ENCODE measurements at places on chromosomes 5 and 9.

DNA sequence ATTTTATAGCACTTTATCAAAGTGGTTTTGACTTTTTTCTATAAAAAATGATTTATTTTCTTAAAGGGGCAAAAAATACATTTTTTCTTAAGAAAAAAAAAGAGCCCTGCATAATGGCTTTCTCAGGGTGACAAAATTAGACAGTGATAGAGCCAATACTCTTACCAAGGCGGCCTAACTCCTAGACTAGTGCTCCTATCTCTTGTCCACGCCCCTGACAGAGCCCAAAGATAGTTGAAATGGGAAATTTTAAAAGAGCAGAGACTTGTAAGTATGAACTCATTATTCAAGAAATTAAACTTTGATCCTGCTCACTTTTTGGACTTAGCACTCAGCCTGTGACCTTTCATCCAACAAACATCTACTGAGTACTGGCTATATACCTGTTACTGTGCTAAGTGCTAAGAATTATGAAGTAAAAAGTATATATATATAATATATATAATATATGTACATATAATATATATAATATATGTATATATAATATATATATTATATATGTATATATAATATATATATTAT is 1.2 kb downstream of the INVS start:
- no peak for DNase-seq

DNA sequence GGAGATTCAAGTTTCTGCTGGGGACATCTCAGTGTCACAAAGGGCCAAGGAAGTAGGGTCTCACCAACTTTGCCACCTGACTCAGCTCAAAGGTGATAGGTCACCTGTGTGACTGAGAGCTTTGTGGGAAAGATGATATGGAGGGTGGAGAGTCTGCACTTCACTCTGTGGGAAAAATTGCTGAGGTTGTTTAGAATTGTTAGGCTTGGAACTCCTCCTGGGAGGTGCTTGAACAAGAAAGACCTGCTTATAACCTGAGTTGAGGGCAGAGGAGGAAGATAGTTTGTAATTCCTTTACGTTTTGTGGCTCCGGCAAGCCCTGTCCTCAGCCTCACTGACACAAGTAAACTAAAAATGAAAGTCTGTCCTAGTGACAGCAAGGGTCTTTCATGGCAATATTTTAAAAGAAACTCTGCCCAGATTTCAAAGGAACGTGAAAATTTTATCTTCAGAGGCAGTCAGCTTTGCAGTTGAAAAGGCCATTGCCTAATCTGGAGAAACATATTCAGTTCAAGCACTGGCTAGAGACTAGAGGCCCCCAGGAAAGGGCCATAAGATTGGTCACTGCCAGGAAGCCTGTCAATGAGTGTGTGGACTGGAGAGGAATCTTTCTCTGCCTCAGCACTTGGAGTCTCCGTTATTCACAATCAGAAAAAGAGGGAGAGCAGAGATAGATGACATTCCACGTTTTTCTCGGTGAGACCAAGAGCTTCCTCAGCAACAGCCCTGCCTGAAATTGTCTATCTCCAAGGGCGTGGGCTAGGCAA is 23.2 kb downstream of the PCDHAC2 start:
- DNase-seq, result no peak

GRCh38 chr9:88996046-88996920 is 5.0 kb downstream of the S1PR3 start:
- DNase-seq, result no peak

DNA sequence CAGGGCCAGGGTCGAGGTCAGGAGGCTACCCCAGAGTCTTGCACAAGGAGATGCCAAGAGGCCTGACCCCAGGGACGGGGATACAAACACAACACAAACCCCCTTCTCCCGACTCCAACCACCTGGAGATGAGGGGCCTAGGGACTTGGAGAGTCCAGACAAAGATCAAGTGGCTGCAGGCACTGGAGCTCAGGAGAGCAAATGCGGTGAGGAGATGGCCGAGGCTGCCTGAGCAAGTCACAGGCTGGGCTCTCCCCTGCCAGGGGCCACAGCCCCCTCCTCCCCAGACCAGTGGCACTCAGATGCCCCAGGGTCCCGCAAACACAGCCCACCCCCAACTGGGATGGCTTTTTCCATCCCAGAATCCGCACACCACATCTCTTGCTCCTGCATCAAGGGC is 15.8 kb downstream of the SH3GLB2 start:
- no peak for DNase-seq

DNA sequence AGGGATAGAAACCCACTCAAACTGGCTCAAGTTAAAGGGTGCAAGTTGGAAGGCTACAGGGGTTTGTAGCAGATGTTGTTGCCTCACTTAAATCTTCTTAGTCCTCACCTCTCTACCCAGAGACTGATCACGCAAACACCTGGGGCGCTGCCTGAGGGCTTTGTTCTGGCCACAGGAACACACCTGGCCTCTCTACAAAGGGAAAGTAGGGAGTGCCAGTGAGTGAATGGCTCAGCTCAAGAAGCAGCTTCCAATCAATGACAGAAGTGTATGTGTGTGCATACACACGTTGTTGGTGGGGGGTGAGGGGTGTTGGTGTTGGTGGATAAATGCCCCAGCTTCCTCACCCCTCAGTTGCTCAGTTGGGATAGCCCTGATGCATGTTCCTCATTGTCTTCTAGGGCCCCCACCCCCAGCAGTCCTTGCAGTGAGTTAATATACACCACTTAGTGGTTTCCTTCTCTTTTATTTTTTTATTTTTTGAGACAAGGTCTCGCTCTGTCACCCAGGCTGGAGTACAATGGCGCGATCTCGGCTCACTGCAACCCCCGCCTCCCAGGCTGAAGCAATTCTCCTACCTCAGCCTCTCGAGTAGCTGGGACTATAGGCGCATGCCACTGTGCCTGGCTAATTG is 30.6 kb upstream of the CTNNA1 start:
- no peak for DNase-seq

- DNase-seq, result no peak
Observed at GRCh38 chr9:19496321-19497050, 87.7 kb downstream of the ACER2 start.

DNA sequence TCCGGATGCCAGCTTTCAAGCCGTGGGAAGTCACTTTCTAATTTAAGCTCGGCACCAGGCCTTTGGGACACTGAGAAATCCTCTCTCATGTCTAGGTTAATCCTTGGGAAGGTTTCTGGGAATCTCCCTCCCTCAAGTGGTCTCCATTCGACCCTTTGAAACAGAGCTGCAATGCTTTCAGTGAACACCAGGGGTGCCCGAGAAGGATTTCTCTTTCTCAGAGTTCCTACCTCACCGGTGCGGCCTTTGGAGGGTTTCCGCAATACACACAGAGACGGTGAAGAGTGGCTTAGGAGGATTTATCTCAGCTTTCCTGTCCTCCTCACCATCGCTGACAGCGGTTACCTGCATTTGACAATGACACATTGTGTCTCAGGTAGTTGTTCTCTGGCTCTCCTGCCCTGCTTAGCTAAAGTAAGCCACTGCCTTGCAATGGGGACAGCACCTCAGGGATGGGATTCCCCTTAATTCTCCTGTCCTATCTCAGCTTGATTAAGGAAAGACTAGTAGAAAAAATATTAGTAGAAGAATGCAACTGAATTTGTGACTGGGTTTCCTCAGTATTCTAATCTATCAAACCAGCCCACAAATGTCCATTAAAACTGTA is 180.6 kb downstream of the GABRG2 start:
- DNase-seq, result no peak

GRCh38 chr5:62168506-62169281 is 137.3 kb upstream of the KIF2A start:
- DNase-seq, result no peak

DNA sequence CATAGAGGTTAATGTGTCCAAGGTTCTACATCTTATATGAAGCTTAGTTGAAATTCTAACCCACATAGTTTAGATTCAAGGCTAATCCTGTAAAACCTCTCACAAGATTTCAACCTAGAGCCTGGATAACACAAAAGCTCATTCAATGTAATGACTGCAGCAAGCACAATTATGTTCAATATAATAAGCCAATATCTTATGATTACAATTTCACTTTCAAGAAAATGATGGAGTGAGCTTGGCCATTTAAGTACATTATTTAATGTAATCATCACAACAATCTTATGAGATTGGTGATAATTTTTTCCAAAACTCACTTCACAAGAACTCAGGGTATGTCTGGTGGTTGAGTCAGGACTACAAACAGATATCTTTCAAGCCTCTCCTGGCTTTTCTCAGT is 1140.8 kb upstream of the WWC1 start:
- no peak for DNase-seq

- no peak for DNase-seq
Observed at GRCh38 chr5:40518485-40518917, 161.2 kb upstream of the PTGER4 start.

DNA sequence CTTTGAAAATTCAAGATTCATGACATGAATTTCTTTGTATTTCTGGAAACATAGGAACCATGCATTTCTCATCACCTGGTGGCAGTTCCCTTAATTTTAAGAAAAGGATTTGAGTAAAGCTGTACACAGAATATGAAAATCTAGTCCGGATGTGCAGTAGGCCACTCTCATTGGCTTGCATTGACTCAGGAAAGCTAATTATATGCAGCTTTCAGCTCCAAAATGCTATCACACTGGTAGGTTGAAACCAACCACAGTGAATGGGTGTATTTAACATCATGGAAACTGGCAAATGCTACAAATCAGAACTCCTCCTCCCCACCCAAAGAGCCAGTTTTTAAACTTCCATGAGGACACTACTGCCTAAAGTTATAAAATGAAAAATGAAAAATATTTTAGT is 161.6 kb upstream of the FBXL17 start:
- no peak for DNase-seq

DNA sequence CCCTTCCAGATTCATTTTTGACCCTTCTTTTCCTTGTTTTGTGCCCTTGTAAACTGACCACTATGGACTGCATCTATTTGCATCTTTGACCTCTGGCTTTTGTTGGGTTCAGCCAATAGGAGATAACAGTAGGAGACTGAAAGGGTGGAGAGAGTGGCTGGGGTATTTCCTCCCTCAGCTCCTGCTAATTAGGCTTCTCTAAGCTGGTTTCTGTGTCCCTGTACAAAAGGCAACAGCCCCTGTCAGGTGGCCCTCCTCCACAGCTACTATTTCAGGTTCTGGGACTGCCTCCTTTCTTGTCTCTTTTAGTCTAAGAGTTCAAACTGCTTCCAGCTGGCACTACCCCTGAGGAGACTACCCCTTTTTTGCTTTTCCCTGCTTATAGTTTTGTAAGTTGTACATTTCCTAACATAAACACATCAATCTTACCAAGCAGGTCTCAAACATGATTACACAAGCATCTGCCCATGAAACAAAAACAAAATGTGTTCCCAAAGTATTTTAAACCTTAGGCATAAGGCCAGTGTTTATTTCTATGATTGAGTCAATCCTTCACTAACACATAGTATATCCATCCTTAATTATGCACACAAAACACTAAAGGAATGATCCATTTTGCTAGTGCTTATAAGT is 262.0 kb upstream of the TRPM3 start:
- no peak for DNase-seq

DNA sequence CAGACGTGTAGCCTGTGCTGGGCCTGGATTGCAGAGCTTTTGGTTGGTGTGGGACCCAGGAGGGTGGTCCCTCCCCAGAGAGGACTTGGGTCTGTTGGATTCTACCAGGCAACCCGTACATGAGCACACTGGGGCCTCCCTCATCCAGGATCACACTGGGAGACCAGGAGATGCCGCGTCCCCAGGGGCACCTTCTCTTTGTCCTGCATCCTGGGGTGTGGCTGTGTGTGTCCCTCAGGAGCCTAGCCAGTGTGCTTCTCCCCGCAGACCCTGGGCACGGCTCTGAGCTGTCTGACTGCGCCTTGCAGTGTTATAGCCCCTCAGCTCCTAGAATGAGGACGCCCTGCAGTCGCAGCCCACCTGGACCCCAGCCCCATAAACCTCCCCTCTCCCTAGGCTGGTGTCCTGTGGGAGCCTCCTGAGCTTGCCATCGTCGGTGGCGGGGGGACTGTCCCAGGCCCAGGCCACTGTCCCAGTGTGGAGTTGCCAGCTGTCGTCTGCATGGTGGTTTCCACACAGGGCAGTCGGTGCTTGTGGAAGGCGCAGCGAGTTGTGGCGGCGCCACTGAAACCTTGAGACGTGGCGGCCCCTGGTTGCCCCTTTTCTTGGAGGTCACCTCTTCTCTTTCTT is 27.6 kb downstream of the CEP72 start:
- no peak for DNase-seq

- DNase-seq, result no peak
Observed at GRCh38 chr5:61308712-61309111, 23.3 kb upstream of the ZSWIM6 start.

- no peak for DNase-seq
Observed at GRCh38 chr9:15977438-15977837, 424.6 kb downstream of the CCDC171 start.

- no peak for DNase-seq
Observed at GRCh38 chr9:87704342-87704741, 21.6 kb upstream of the CTSL start.

DNA sequence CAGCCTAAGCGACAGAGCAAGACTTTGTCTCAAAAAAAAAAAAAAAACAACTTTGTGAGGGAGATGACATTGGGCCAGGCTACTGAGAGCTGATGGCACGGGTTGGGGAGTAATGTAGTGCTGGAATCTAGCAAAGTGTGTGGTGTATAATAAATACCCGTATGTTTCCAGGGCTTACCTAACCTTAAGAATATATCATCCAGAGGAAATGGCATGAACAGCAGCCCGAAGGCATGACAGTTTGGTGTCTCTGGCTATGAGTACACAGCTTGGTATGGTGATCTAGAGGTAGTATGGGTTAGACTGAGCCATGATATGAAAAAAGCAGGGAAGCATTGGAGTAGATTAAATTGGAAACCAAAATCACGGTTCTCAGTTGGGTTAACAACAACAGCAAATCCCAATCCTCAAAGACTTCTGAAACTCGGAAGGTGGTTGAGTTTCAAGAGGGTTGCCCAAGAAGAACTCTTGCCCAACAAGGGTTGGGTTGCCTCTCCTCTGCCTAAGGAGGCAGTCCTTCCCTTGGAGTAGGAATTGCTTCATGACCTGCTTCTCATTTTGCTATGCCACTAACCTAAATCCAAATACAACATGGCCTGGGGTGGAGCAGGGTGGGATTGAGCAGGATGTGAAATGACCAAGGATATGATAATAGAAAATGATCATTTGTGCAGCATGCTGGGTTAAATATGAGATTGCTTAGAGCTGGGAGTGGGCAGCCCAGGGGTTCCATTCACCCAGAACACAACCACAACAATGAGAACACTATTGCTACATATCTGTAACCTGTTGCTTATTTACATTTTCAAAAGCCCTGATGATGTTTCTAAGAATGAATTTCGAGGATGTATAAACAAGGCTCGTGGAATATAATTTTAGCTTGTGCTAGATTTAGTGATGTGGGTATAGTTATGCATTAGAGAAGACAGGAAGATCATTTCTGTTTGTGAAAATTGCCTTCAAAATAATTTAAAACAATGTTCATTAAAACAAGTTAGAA is 64.6 kb upstream of the ZFR start:
- no peak for DNase-seq

Measured in CD8-positive, alpha-beta memory T cell (primary cell).